ENCODE measurements at places on chromosomes 4 and X. TPM values are rescaled to one million over a fixed set of nuclear protein-coding genes. Genes with fewer than 3 reads are reported as not detected.

PAPSS1 gene
- 107 TPM for total RNA-seq

GPR50 gene
- total RNA-seq: not detected

F11 gene
- total RNA-seq: not detected

MSX1 gene
- 2.9 TPM for total RNA-seq

TMPRSS11A gene
- not detected for total RNA-seq

TMEM150C gene
- total RNA-seq: 7.1 TPM

CPLX1 gene
- not detected for total RNA-seq

TIGD4 gene
- 0.36 TPM for total RNA-seq

DNA sequence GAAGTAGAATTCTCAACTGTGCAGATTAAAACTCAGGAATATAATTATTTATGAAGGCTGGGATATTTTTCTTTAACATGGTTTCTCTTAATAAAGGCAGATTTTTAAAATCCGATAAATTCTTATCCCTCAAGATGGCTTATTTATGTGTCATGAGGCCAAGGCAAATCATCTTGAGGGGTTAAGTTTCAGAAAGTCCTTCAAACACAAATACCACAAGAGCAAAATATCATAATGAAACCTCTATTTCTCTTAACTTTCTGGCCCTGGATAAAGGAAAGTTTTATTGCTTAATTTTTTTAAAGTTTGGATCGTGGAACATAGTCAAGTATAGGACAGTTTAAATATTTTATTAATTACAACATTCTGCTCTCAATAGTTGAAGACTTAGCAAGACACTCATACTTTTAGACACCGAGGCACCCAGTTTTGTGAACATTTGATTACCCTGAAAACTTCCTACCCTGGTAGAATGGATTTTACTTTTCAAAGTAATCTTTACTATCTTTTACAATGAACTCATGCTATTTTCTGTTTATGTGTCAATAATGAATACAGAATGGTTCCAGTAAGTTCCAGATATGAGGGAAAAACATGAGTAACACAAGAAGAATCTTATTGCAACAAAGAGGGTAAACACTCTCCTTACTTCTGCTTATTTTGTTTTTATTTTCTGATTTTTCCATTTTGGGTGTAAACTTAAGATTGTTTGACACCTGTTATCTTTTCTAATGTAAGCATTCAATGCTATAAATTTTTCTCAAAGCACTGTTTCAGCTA is 200.7 kb upstream of the IL15 start:
- DNase-seq: no peak

GRCh38 chr4:22391551-22391950 is 124.3 kb downstream of the ADGRA3 start:
- peak; percentile 43 for DNase-seq

DNA sequence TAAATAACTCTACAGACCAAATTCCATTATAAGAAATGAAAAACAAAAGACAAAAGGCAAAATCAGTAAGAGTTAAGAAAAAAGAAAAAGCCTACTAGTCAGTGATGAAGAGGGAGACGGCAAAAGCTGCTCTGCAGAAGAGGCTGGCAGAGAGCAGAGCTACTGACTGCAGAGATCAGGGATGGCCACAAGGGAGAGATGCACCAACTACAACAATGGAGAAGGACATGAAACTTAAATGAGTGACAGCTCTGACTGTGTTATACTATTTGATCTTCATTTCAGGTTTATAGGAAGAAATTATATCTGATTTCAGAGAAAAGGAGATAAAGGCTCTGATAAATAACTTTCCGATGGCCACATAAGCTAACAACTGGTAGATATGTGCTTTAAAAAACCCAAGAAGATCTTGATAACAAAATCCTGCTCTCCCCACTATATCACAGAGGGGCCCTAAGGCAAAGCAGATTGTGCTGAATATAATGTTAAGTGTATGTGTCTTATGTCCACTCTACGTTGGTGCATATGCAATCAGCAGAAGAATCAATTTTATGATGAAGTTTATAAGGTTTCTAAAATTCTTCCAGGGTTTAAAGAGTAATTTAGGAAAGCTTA is 58.4 kb upstream of the COX18 start:
- DNase-seq: no peak

GRCh38 chr4:170446782-170447181 is 357.0 kb upstream of the AADAT start:
- DNase-seq: no peak

DNA sequence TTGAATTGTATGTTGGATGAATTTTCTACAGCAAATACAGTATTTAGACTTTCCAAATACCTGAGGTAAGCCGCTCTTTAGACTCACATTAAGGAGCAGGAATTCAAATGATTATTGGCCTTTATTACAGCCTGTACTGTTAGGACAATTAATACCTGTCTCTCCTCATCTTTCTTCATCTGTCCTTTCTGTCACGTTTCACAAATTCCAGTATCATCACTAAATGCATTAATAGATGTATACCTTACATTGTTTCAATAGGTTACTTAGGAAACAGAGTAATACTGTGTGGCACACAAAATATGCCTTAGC is 1.2 kb downstream of the FAM241A start:
- DNase-seq: no peak

Measured in osteoblast (primary cell).